Testis (tissue), 5 donors: ENCODE measurements at places on chromosomes 7 and 10. TPM values are rescaled to one million over a fixed set of nuclear protein-coding genes. Genes with fewer than 3 reads are reported as not detected.

GRCh38 chr7:128906766-128907559 is 3.5 kb downstream of the KCP start:
- DNase-seq = no peak

DNA sequence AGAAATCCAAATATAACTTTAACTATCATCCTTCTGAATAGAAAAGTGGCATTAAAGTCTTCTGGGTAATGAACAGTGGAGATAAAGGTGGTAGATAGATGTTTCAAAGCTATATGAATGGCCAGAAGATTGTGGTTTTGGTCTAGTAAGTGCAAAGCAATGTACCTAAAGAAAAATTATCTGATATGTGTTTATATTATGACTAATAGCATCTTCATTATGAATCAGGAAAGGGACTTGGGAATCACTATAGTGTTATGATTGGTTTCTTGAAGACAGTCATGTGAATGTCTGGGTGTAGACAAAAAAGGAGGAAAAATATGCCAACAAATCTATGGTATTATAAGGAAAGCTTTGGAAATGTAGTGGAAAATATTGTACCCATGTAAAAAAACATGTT is 3.0 kb downstream of the ZNF518A start:
- no peak for DNase-seq

GRCh38 chr10:132906836-132907235 is 35.5 kb downstream of the CFAP46 start:
- DNase-seq = no peak

DNA sequence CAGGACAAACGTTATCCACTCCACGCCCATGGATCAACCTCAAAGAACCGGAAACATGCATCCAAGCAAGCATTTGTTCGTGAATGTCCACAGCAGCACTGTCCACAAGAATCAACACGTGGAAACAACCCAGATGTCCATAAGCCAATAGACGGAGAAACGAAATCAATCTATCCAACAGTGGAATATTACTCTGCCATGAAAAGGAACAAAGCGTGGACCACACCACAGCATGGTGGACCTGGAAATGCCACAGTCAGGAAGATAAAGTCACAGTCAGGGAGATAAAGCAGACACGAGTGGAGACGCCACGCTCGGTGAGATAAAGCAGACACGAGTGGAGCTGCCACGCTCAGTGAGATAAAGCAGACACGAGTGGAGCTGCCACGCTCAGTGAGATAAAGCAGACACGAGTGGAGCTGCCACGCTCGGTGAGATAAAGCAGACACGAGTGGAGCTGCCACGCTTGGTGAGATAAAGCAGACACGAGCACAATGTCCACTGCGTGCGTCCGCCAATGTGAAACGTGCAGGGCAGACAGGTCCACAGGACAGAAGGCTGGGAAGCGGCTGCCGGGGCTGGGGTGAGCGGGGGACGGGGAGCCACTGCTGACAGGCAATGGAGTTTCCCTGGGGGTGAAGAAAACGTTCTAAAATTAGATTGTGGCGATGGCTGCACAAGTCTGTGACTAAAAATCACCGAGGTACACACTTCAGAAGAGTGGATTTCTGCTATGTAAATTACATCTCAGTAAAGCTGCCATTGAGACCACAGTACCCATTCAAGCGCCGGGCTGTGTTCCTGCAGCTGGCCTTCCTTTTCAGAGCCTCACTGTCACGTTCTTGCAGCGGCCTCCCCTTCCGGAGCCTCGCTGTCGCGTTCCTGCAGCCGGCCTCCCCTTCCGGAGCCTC is 10.6 kb downstream of the GPER1 start:
- no peak for DNase-seq

DNA sequence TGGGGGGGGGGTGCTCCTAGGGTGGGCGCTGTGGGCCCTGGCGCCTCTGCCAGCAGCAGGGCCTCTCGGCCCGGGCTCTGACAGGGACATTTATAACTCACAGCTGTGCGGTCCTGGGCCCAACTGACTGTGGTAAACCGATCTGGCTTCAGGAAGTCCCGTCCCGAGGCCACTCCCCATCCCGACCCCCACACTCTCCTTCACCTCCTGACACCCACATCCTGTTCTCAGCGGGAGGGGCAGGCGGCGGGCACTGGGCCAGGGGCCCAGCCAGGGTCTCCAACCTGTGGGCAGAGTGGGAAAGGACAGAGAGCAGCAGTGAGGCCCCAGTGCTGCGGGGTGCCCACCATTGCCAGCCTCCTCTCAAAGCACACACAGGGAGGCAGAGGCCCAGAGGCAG is 69.1 kb downstream of the ZMIZ1 start:
- no peak for DNase-seq

DNA sequence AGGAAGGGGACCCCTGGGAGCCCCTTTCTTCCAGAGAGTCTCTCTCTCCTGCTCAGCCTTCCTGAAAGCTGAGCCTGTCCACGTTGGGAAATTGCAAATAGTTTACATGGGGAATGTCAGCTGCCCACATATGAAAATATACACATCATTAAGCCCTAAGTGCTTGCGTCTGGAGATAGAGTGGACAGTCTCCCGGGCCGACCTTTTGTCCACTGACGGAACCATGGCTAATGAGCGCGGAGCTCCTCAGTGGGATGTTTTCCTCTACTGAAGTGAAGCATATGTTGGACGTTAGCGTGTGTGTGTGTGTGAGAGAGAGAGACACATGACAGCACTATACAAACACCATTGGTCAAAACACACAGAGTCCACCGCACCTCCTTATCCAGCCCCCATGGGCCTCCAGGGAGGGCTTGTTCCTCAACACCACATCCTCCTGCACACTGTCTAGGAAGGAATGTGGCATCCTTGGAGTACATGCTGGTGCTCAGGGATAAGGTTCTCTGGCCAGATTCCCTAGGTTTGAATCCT is 128.4 kb downstream of the RGS10 start:
- no peak for DNase-seq

CALHM2 gene
- total RNA-seq = 53.1 TPM
